ENCODE measurements at places on chromosomes 4 and X.

DNA sequence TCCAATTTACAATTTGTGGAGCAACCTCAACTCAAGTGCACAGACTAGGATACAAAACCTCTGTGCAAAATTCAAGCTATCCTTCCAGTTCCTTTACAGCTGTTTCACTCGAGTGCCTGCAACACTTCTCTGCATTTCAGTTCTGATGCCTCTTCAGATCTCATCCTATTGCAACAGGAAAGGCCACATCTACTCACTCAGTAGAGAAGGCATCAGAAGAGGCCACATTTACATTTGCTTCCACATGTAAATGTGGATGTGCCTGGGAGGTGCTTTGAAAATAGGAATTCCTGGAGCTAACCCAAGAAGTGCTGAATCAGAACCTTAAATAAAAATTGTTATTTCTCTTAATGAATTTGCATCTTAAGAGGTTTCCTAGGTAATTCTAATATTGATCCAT lies 45.8 kb upstream of the SERTM2 start:
- no peak for DNase-seq

DNA sequence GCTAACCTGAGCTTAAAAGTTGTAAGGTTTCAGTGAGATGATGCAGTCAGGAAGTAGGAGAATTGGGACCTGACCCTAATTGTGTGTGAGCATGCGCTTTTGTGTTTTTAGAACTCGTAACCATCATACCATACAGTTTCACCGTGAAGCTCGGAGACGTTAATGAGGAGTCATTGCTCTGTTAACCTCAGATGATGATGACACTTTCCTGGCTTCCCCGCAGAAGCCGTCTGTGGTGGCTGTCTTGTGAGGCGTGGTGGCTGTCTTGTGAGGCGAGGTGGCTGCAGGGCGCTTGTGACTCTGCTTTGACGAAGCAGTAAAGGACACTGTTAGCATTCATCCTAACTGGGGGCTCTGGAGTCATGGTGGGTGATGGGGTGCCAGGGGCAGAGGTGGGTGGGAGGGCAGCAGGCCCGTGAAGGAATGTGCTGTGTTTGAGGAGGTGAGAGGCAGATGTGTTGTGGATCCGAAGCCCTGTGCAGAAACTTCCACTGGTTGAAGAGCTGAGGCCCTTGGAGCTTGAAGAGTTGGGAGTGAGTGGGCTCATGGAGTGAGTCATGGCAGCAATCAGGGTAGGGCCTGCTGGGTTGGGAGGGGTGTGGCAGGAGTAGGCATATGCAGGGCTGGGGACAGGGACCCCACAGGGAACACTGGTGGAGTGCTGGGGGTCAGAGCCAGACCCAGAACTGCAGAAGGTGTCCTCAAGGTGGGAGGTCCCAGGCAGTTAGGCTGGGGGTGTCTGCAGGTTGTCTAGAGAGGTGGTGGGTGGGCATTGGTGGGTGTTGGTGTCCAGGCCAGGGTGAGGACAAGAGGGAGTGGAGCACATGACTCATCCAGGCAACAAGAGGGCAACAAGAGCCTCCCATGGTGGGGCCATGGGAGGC lies 57.4 kb downstream of the NSD2 start:
- peak; percentile 41 for DNase-seq

DNA sequence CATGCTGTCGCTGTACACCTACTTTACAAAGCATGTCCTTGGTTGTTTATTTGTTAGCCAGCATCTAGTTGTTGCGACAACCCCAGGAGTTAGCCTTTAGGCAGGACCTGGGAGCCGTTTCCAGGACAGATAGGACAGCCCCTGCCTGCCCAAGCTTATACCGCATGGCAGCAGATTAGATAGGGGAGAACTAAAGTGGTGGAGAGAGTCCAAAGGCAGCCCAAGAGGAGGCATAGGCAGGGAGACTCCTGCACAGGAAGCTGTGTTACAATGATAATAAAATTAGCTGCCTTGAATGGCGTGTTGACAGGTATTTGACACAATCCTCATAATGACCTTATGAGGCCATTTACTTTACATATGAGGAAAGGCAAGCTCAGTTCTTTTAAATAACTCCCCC lies 13.0 kb downstream of the NSDHL start:
- no peak for DNase-seq

DNA sequence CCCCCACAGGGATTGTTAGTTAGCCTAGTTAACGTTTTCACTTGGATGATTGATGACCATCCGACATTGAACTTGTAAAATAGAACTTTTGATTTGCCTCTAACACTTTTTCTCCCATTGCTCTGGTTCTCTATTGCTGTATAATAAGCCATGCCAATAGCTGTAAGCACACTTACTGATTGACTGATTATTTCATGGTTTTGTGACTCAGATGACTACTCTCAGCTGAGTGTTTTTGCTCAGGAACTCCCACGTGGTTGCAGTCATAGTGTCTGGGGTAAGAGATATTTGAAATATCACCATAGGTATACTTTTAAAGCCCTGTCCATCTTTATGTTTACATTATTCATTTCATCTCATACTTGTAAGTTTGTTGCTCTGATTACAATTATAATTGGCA lies 1285.5 kb downstream of the STIM2 start:
- no peak for DNase-seq

DNA sequence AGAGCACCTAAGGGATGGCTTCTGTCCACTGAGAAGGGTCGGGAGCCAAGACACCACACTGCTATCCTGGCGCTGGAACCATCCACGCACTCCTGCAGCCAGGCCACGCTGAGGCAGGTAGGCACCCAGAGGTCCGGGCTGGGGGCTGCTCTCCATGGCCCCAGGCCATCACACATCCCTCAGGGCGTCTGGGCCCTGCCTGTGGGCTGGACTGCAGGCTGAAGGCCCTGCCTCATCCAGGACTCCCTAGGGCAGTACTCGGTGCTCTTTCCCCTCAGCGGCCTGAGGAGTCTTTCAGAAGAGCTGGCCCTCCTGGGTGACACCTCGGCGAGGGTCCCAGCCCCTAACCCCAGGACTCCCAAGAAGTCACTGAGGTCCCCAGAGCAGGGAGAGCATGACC lies 17.7 kb downstream of the FGFR3 start:
- DNase-seq, result no peak
